ENCODE measurements at places on chromosomes 11 and 22.

GRCh38 chr11:131914361-131914774, 544.0 kb downstream of the NTM start:
- DNase-seq = no peak

DNA sequence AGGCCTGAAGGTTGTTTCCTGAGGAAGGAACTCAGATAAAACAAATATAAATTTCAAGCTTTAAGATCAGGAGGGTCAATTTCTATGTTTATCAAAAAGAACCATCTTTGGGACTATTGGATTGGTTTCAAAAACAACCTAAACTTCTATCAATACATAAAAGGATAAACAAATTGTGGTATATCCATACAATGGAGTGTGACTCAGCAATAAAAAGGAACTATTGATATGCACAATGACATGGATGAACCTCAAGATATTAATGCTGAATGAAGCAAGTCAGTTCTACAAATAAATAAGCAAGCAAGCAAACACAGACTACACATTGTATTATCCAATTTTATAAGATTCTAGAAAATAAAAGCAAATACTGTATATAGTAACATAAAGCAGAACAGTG, 11.1 kb upstream of the CLPB start:
- DNase-seq = no peak

- DNase-seq = no peak
Measured at GRCh38 chr11:130625578-130626306, 177.3 kb downstream of the ADAMTS15 start.

DNA sequence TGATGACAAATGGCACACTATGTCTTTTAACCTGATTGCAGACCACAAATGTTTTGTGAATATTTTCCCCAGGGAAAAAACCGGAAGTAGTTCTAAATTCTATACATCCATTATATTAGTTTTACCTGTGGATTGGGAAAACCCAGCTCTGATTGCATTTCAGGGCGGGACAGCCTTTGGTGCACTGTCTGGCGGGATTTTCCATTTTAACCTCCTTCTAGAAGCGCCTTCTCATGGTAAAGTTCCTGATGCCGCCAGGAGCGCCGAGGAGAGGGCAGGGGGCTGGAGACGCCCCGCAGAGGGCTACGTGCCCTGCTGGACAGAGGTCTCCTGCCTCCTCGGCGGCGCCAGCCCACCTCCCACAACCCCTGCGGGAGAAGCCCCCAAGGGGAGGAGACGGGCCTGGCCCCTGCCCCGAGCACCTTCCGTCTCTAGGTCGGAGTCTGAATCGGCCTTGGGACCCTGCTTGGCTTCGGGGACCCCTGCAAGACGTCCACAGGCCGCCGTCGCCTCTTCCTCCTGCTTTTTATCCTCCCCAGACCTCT, 1.2 kb upstream of the P2RX6 start:
- no peak for DNase-seq

GRCh38 chr11:74822170-74822569, 73.5 kb downstream of the RNF169 start:
- no peak for DNase-seq

GRCh38 chr11:102109896-102110760, at the start of gene YAP1:
TSS of gene YAP1 (plus strand) at chr11:102110447. CDS start at chr11:102110849, 402 bp downstream.
- DNase-seq = peak; percentile 24

- DNase-seq = peak; percentile 65
Measured at GRCh38 chr22:43088984-43089717, at the start of gene TTLL1. TSS of gene TTLL1 (minus strand) at chr22:43089391. CDS start at chr22:43075586, 13,805 bp downstream.

DNA sequence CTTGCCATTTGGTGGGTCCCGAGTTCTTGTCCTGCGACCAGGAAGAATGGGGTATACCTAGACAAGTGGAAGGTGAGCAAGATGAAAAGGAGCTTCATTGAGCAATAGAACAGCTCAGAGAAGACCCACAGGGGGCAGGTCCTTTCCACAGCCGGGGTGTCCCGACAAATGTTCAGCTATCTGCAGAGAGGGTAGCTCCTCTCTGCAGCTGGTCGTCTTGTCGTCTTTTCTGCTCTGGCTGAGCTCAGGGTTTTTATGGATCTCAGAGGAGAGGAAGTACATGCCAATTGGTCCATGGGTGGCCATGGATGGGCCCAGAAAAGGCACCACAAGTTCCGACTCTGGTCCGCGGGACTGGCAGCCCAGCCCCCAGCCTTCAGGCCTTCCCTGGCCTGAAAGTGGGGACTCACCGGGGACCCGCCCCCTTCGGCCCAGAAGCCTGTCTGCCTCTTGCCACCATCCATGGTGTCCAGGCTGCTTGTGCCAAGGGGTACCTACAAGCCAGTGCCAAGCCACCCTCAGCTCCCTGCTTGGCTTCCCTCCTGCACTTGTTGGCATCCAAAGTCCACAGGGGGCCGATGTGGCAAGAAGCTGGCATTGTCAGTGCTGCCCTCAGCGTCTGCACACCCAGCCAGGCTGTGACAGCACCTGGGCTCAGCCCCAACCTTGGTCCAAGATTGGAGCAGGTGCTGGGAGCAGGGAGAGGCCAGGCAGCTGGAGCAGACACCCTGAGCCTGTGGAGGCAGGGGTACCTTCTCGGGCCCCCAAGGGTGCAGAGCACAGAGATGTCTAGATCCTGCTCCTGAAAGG, 438.9 kb downstream of the TBC1D22A start:
- no peak for DNase-seq

- DNase-seq = no peak
Measured at GRCh38 chr11:64360448-64360921, 1.5 kb downstream of the RPS6KA4 start.

DNA sequence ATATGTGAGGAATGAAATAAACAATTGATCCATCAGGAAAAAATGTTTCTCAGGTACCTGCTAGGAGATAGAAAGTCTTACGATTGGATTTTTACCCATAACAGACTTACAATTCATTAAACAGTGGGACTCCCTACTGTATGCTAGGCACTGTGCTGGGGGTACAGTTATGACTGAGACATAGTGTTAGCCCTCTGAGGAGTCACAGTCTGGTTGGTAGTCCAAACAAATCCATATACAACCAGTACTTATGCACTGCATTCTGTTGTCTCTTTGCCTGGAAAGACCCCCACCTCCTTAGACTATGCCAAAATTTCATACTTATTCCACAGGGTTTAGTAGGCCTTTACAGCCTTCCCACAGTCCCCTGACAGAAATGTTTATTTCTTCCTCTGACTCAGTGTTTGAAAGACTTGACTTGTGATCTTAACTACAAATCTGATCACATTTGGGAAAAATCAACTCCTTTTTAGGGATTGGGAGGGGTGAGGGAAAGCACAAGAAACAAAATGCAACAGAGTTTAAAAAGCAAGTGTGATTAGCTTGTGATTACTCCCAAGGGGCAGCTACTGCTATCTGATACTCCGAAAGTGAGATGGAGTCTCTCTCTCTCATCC, 69.4 kb upstream of the HORMAD2 start:
- no peak for DNase-seq

- no peak for DNase-seq
Measured at GRCh38 chr11:44840085-44840478, 110.6 kb downstream of the TP53I11 start.
